Spleen (tissue), 13 donors: ENCODE measurements at places on chromosomes 1 and 21. TPM values are rescaled to one million over a fixed set of nuclear protein-coding genes. Genes with fewer than 3 reads are reported as not detected.

DNA sequence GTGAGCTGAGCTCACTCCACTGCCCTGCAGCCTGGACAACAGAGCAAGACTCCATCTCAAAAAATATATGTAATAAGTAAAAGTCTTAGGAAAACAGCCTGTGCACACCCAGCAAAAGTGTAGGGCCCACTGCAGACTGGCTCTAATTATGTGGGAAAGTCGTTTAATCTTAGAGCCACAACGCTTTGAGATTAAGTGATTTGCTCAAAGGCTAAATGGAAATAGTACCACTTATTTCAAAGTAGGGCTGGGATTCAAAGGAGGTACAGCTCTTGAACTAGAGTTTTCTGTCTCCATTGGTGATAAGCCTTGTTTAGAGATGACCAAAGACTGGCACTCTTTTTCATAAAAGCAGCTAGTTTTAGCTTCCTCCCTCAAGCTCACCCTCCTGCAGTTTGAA, 2.2 kb downstream of the TACSTD2 start:
- peaks cover 32% of the 10 kb centered on the region for H3K27me3 ChIP-seq
- no peaks in the 10 kb centered on the region for H3K36me3 ChIP-seq
- no peak overlapping the region for H3K4me3 ChIP-seq
- no peak for DNase-seq
- peaks cover 18% of the 10 kb centered on the region for H3K4me1 ChIP-seq

Gene NMNAT2
- total RNA-seq, result 0.20 TPM

- DNase-seq, result no peak
- H3K27ac ChIP-seq, result no peak overlapping the region
These were observed 20.6 kb downstream of the JUN start for GRCh38 chr1:58763214-58763613.

- H3K27me3 ChIP-seq, result no peaks in the 10 kb centered on the region
- no peak overlapping the region for H3K4me3 ChIP-seq
- no peaks in the 10 kb centered on the region for H3K4me1 ChIP-seq
- H3K36me3 ChIP-seq, result no peaks in the 10 kb centered on the region
These were observed 24.7 kb downstream of the HMGCS2 start for GRCh38 chr1:119743776-119744597.

Gene CFAP107
- not detected for total RNA-seq

Gene SPATA6
- 14.3 TPM for total RNA-seq

DNA sequence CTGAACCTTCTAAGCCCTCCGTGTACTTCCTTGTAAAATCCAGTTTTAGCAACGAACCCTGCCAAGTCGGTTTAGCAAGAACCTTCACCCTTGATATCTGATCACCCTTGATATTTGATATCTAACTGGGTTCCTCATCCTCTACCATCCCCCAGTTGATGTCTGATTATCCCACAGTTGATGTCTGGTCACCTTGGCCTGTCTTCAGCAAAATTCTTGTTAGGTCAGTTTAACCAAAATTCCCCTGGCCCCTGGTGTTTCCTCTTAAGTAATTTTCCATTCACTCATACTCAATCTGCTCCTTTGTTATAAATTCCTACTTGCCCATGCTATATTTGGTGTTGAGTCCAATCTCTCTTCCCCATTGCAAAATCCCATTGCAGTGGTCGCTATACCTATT, 114.5 kb upstream of the ZNHIT6 start:
- no peak overlapping the region for H3K27ac ChIP-seq
- no peak for DNase-seq

GRCh38 chr1:114618606-114619005, 37.2 kb upstream of the BCAS2 start:
- H3K27ac ChIP-seq, result no peak overlapping the region
- H3K27me3 ChIP-seq, result no peaks in the 10 kb centered on the region
- H3K4me3 ChIP-seq, result no peak overlapping the region
- no peaks in the 10 kb centered on the region for H3K4me1 ChIP-seq

DNA sequence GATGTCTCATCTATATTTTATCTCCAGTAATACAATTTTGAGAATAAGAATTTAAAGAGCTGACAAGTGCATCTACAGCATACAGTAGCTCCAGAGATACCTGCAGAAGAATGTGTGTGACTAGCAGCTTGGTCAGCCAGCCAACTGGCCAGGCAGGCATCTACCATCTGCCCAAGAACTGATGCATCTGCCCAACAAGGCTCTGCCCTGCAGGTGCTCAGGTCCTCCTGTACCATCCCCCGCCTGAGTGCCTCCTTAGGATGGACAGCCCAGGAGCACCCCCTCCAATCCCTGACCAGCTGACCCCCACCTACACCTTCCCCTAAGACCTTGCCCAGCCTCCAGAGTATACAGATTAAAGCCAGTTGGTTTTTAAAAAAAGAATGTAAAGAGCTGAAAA, 30.3 kb downstream of the TMEM69 start:
- no peaks in the 10 kb centered on the region for H3K4me1 ChIP-seq
- H3K27ac ChIP-seq, result no peak overlapping the region
- DNase-seq, result no peak
- H3K36me3 ChIP-seq, result no peaks in the 10 kb centered on the region
